ENCODE measurements at places on chromosomes 3 and 15.

GRCh38 chr15:64019764-64020163 is 26.5 kb downstream of the DAPK2 start:
- DNase-seq: no peak

GRCh38 chr3:70829092-70829491 is 516.7 kb upstream of the MDFIC2 start:
- no peak for DNase-seq

DNA sequence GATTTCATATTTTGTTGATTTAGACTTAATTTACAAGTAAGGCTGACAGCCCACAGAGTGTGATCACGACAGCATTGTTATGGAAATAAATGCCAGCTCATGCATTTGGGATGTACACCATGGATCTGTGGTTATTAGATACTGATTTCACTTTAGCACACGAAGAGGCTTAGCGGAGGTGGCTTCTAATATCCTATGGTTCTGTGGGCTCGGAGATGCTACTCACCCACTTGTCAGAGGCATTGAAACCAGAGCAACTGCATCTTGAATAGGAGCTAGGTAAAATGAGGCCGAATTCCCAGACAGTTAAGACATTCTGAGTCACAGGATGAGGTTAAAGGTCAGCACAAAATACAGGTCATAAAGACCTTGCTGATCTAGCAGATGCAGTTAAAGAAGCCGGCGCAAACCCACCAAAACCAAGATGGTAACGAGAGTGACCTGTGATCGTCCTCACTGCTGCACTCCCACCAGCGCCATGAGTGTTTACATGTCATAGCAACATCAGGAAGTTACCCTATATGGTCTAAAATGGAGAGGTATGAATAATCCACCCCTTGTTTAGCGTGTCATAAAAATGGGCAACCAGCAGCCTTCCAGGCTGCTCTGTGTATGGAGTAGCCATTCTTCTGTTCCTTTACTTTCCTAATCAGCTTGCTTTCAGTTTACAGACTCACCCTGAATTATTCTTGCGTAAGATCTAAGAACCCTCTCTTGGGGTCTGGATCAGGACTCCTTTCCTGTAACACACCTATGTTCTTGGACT is 117.5 kb downstream of the PGPEP1L start:
- no peak for DNase-seq

GRCh38 chr3:20066850-20067617 is 26.8 kb downstream of the KAT2B start:
- DNase-seq: no peak

DNA sequence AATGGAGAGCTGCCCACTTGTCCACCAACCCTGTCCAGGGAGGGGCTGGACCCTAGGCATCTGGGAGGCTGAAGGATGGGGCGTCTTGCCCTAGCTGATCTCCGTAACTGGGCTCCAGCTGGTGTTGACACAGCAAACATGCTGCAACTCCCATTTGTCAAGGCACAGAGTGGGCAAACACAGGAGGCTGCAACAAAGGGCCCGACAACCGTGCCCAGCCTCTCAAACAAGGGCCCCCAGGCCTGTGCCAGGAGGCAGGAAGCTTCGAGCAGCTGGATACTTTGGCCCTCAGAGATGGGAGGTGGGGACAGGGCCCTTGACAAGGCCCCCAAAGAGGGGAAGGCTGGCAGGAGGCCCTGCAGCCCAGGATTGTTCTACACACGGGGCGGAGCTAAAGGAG is 64.2 kb upstream of the TMEM115 start:
- no peak for DNase-seq

GRCh38 chr3:71244826-71245488 is 338.6 kb downstream of the FOXP1 start:
- DNase-seq: no peak

- no peak for DNase-seq
These were observed 174.5 kb downstream of the MEIS2 start for GRCh38 chr15:36925653-36926426.

DNA sequence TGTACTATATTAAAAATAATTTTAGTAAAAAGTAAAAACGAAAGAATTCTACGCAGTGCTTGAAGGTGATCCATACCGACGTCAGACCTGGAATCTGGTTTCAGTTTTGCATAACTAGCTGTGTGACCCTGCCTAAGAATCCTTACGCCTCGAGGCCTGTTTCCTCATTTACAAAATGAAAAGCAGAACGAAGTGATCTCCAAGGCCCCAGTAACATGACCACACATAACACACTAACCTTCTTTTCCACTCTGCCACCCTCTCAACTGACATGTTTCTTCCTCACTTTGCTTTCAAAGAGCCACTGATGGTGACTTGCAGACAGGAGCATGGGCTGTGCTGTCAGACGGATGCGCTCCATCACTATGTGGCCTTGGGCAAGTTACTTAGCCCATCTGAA is 4.8 kb downstream of the MESD start:
- DNase-seq: no peak

- no peak for DNase-seq
These were observed 575.1 kb upstream of the UBE2E2 start for GRCh38 chr3:22627993-22628499.

DNA sequence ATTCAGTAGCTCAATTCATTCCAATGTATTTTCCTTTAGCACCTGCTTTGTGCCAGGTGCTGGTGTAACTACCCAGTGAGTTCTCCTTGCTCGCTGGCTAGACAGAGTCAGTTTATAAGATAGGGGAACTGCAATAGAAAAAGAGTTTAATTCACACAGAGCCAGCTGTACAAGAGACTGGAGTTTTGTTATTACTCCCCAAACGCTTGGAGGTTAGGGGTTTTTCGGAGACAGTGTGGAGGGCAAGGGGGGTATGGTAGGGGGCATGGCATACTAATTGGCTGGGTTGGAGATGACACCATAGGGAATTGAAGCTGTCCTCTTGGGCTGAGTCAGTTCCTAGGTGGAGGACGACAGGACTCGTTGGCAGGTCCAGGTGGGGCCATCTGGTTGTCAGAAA is 5.4 kb upstream of the CFAP91 start:
- no peak for DNase-seq

GRCh38 chr15:28103831-28104230 is 4.7 kb upstream of the OCA2 start:
- DNase-seq: no peak

GRCh38 chr15:25051399-25052154 is 96.8 kb downstream of the SNRPN start:
- no peak for DNase-seq

DNA sequence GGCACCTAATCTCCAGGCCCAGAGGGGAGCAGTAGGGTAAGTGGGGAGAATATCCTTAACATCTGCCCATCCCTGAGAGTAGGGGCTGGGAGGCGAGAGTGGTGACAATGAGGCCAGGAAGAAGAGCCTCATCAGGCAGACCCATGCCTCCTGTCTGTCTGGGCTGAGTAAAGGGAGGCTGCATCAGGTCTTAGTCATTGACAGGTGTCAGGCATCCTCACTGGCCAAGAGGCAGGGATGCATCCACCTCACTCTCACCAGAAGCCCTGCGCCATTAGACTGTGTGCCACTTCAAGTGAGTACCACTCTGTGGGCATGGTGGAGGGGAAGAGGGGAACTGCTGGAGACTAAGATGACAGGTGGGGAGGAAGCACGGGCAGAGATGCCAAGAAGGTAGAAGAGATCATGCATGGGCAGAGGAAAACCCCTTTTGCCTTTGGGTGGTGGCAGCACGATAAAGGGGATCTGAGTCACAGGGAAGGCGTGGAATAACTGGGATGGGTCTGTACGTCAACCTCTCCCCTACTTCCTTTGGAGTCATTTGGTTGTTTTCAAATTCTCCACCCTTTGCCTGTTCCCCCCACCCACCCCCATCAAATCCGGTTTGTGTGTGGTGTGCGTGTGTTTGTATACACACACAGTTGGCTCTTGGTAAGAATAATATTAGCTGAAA is 14.1 kb downstream of the ANAPC13 start:
- no peak for DNase-seq

- no peak for DNase-seq
These were observed 16.9 kb downstream of the NTRK3 start for GRCh38 chr15:88239594-88239993.

DNA sequence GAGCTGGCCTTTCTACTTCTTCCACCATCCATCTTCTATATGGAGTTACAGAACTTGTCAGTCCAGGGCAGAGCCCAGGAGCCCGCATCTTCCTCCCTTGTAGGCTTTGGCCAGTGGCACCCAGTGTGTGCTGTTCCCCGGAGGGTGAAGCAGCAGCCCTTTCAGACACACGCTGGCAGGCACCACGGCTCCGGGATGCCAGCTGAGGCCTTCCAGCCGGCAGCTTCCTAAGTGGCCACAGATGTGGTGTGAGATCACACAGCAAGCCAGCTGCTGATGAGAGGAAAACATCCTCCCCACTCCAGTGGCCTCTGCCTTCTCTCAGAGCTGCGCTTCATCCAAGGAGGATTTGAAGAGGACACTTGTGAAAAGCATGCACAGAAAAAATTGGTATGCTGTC is 24.1 kb downstream of the CRABP1 start:
- DNase-seq: no peak

DNA sequence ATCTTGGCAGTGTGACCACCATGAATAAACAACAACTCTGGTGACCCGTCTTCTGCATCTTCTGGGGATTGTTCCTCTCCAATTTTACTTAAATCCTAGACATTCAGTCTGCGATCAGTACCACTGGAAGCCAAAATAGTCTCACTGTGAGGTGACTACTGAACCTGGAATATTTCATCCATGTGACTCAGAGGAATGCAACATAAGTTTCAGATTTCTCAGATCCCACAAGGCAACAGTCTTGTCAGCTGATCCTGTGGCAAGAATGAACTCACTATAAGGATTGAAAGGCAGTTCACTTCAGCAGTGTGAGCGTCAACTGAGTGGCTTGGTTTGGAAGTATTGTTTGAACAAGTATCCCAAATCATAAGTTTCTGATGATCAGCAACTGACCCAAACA is 13.2 kb downstream of the NSUN3 start:
- no peak for DNase-seq

- DNase-seq: no peak
These were observed 79.4 kb downstream of the LPP start for GRCh38 chr3:188233320-188233719.

DNA sequence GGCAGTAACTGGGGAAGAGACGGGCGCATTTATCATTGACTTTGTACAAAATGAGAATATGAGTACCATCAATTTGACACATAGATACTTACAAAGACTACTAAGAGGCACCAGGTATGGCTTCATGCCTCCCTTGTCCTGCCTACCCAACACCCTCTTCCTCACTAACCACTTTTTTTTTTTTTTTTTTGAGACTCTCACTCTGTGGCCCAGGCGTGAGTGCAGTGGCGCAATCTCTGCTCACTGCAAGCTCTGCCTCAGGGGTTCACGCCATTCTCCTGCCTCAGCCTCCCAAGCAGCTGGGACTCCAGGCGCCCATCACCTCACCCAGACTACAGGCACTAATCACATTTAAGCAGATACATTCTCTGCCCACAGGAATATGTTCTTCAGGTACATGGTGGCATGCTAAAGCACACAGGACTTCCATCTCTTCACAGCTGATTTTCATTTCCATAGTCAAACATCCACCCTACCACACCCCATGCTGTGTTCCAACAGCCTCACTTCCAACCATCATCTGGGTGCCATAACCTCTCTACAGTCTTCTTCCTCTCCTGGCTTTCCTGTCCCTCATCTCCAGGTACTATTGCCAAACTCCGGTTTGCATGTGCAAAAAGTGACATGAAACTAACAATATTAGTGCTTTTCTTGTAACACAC is 41.7 kb downstream of the RAB27A start:
- peak; percentile 78 for DNase-seq

GRCh38 chr3:185959609-185960521 is 22.1 kb upstream of the TRA2B start:
- no peak for DNase-seq

GRCh38 chr3:4732925-4733324 is 239.8 kb downstream of the ITPR1 start:
- DNase-seq: no peak

DNA sequence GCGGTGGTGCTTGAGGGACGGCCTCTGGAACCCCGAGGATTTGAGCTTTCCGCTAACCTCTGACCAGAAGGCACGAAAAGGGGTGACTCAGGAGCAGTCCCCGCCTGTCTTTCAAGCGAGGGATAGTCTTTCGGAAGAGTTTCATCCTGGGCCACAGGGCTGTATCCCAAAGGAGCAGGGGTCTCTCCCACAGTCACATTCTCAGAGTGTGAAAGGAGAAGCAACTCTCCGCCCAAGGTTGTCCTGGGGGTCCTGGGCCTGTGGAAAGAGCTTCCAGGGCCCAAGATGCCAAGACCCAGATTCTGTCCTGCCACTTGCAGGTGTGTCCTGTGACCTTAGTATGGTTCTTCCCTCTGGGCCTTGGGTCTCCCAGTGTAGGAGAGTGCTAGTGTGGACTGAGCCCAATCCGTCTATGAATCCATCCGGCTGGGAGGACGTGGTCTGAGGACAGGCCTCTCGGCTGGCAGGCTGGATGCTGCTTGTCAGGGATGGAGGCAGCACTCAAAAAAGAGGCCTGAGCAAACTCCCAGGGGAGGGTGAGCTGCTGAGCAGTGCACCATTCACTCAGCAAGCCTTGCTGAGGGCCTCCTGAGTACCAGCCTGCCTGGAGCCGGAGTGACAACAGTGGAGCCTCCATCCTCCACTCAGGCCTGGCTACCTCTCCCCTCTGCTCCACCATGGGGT is 1.6 kb upstream of the DUSP7 start:
- DNase-seq: no peak

DNA sequence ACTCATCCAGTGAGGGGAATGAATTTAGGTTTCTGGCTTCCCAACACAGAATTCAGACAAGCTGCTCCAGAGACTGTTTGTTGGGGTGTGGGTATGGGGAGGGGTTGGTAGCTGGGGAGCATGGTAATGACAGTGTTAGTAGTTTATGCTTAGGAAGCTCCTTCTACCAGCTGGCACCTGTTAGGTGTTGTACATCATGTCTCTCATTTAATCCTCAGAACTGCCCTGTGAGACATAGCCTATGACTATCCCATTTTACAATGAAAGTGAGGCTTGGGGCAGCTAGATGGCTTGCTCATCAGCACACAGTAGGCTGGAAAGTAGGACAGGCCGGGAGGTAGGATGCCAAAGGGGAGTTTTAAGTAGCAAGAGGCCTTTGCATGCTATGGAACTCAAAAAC is 2.5 kb downstream of the EIF4E3 start:
- no peak for DNase-seq

- DNase-seq: no peak
These were observed 12.7 kb upstream of the ACTC1 start for GRCh38 chr15:34808016-34808415.

DNA sequence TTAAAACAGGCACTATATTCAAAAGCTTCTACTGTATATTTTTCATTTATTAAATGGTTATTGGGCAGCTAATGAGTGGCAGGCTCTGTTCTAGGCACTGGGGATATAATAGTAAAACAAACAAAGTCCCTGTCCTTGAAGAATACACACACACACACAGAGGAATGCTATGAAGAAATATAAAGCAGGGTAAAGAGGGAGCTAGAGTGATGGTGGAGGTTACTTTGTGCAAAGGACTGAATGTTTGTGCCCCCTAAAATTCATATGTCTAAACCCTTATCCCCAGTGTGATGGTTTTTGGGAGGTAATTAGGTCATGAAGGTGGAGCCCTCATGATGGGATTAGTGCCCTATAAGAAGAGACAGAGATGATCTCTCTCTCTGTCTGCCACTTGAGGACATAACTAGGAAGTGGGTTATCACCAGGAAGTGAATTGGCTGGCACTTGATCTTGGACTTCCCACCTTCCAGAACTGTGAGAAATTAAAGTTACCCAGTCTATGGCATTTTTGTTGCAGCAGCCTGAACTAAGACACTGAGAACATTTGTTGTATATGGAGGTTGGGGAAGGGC is 31.8 kb downstream of the USF3 start:
- no peak for DNase-seq
